ENCODE measurements at places on chromosomes 5 and 9.

DNA sequence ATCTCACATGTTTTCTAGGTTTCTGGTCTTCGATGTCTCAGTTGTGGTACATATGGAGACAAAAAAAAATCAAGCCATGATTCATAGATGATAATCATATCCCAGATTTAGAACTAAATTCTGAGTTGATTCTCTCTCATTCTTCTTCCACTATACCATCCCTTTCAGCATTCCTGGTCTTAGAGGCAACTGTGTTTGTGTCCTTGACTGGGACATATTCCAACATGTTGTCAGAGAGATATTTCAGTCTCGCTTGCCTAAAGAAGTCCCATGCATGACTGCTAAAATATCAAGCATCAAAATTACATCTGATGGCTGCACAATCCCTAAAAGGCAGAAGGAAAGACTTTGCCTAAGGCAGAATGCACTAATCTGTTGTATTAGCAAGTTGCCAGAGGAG lies 236.6 kb downstream of the PSAT1 start:
- H3K4me1 ChIP-seq, result no peaks in the 10 kb centered on the region
- no peak overlapping the region for H3K4me3 ChIP-seq
- H3K27ac ChIP-seq, result no peak overlapping the region
- no peaks in the 10 kb centered on the region for H3K36me3 ChIP-seq
- DNase-seq, result no peak

DNA sequence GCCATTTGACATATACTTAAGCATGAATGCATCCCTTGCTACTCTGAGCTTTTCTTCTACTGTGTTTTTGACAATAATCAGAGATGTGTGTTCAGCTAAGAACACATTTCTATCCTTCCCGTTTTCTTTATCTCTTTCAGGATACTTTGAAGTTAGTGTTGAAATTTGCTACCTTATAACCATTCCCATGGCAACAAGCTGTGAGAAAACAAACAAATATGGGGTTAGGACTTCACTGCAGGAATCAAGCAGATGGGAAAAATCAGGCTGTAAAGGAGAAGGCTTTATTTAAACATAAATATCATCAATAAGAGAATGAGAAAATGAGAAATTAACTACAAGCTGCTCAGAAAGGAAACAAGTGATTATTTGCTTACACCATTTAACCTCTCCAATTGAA lies 35.2 kb downstream of the ZCCHC9 start:
- no peaks in the 10 kb centered on the region for H3K36me3 ChIP-seq
- no peak overlapping the region for H3K27ac ChIP-seq
- H3K4me3 ChIP-seq, result no peak overlapping the region

DNA sequence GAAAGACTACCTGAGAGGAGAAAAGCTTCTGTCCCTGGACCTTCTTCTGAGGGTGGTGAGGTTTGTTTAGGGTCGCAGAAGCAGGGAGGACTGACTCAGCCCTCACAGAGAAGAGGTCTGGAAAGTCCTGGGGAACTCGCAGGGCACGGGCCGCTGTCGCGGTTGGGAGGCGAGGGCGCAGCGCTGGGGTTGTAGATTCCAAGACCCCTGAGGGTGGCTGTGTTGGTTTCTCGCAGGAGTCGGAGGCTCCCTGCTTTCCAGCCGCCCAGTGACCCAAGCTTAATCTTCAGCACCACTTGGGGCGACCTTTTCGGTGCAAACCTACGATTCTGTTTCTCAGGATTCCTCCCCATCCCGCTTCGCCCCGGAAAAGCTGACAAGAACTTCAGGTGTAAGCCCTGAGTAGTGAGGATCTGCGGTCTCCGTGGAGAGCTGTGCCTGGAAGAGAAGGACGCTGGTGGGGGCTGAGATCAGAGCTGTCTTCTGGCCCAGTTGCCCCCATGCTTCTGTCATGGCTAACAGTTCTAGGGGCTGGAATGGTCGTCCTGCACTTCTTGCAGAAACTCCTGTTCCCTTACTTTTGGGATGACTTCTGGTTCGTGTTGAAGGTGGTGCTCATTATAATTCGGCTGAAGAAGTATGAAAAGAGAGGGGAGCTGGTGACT lies 482 bp downstream of the SLC27A6 start:
- H3K36me3 ChIP-seq, result no peaks in the 10 kb centered on the region
- no peak overlapping the region for H3K27ac ChIP-seq
- H3K4me3 ChIP-seq, result peak overlapping the region; percentile 23
- DNase-seq, result no peak
- H3K4me1 ChIP-seq, result no peaks in the 10 kb centered on the region

DNA sequence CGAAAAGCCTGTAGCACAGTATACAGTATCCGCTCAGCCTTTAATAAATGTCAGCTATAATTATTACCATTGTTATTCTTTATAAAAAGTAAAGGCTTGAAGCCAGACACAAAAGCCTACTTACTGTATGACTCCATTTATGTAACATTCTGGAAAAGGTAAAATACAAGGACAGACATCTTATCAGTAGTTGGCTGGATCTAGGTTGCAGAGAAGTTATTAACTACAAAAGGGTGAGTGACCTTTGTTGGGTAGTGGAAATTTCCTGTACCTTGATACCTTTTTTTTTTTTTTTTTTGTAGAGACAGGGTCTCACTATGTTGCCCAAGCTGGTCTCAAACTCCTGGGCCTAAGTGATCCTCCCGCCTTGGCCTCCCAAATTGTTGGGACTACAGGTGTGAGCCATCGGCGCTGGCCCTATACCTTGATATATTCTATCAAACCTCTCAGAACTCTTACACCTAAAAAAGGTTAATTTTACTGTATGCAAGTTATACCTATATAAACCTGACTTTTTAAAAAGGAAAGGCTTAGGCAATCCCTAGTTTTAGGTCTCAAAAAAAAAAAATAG lies 6.0 kb downstream of the HDAC3 start:
- H3K4me1 ChIP-seq, result peaks cover 3% of the 10 kb centered on the region
- peaks cover 84% of the 10 kb centered on the region for H3K36me3 ChIP-seq
- no peak overlapping the region for H3K4me3 ChIP-seq
- no peaks in the 10 kb centered on the region for H3K27me3 ChIP-seq
- no peak for DNase-seq
- H3K27ac ChIP-seq, result no peak overlapping the region
